ENCODE measurements at places on chromosomes 2 and 18. TPM values are rescaled to one million over a fixed set of nuclear protein-coding genes. Genes with fewer than 3 reads are reported as not detected.
A peak's percentile ranks its signal among the peaks of the same experiment; 100 is the strongest.

- H3K27me3 ChIP-seq = no peaks in the 10 kb centered on the region
- no peaks in the 10 kb centered on the region for H3K4me1 ChIP-seq
- H3K4me3 ChIP-seq = no peak overlapping the region
- no peak for DNase-seq
Measured at GRCh38 chr2:105315314-105315713, 14.2 kb downstream of the TGFBRAP1 start.

- no peaks in the 10 kb centered on the region for H3K4me1 ChIP-seq
- no peak overlapping the region for H3K27ac ChIP-seq
Measured at GRCh38 chr2:58971511-58972360, 730.6 kb upstream of the FANCL start.

- H3K4me3 ChIP-seq = no peak overlapping the region
- no peaks in the 10 kb centered on the region for H3K36me3 ChIP-seq
Measured at GRCh38 chr18:55893948-55894347, 306.0 kb upstream of the TCF4 start.

- H3K36me3 ChIP-seq = no peaks in the 10 kb centered on the region
- H3K4me1 ChIP-seq = peaks cover 3% of the 10 kb centered on the region
- DNase-seq = no peak
- no peak overlapping the region for H3K4me3 ChIP-seq
- no peaks in the 10 kb centered on the region for H3K27me3 ChIP-seq
- H3K27ac ChIP-seq = no peak overlapping the region
Measured at GRCh38 chr2:37600735-37601134, 70.7 kb downstream of the CDC42EP3 start.

DNA sequence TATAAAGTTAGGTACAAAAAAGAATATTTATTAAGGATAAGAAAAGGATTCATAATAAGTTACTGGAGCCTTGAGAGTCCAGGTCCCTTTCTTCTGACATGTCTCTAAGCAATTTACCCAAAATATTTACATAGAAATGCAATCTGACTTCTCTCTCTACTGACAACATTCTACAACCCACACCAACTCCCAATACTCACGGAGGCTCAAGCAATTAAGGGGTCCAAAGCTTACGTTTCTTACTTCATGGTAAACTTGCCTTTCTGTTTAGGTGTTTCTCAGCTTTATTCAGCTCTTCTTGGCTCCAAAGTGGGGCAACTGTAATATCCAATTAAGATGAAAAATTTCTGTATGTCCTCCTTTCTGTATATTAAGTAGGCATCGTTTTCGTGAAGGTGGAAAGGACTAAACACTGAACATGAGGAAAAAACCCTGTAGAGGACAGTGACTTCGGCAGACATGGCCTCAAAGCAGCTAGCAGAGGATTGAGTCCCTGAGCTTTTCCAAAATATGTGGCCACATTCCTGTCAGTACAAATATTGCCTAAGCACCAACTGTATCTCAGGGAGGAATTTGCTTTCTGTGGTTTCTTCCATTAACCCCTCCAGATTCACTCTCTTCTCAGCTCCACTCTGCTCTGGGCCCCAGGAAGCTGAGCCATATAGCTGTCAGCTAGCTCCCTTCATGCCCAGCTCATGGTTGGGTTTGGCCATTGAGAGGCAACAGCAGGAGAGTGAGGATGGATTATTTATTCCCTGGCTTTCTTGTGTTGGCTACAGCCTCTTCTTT is 67.9 kb upstream of the GLS start:
- H3K27me3 ChIP-seq = no peaks in the 10 kb centered on the region
- H3K4me1 ChIP-seq = no peaks in the 10 kb centered on the region
- H3K27ac ChIP-seq = no peak overlapping the region
- no peak for DNase-seq

GRCh38 chr2:107809835-107810234 is 16.9 kb upstream of the RGPD4 start:
- H3K27me3 ChIP-seq = no peaks in the 10 kb centered on the region
- no peak overlapping the region for H3K27ac ChIP-seq
- DNase-seq = no peak
- peaks cover 21% of the 10 kb centered on the region for H3K4me1 ChIP-seq
- H3K36me3 ChIP-seq = no peaks in the 10 kb centered on the region
- no peak overlapping the region for H3K4me3 ChIP-seq

GRCh38 chr2:164840458-164840929 is 1.1 kb downstream of the COBLL1 start:
- H3K4me1 ChIP-seq = peaks cover 27% of the 10 kb centered on the region
- H3K4me3 ChIP-seq = peak overlapping the region; percentile 96
- no peaks in the 10 kb centered on the region for H3K36me3 ChIP-seq
- peak; percentile 45 for DNase-seq
- peak overlapping the region; percentile 89 for H3K27ac ChIP-seq

- no peak overlapping the region for H3K27ac ChIP-seq
- H3K27me3 ChIP-seq = no peaks in the 10 kb centered on the region
- peaks cover 3% of the 10 kb centered on the region for H3K4me1 ChIP-seq
- DNase-seq = no peak
- H3K4me3 ChIP-seq = no peak overlapping the region
- H3K36me3 ChIP-seq = no peaks in the 10 kb centered on the region
Measured at GRCh38 chr18:41973983-41974382, 18.9 kb downstream of the PIK3C3 start.

DNA sequence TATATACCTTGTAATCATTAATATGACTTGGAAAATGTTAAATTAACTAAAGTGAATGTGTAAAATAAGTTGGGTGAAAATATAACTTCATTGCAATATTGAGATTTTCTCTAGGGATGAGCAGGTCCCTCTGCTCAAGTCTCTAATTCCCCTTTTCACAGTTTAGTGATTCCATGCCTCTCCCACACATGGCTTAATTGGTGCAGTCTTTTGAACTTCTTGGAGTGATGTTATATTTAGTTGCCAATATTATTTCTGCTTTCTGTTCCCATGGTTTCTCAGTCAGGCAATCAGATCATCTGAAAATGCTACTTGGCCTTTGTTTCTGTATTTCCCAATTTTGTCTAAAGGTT is 233.7 kb upstream of the SPOPL start:
- H3K4me1 ChIP-seq = no peaks in the 10 kb centered on the region
- no peaks in the 10 kb centered on the region for H3K36me3 ChIP-seq
- no peak overlapping the region for H3K27ac ChIP-seq

- H3K27ac ChIP-seq = no peak overlapping the region
- DNase-seq = no peak
- no peak overlapping the region for H3K4me3 ChIP-seq
- peaks cover 4% of the 10 kb centered on the region for H3K4me1 ChIP-seq
Measured at GRCh38 chr2:1683297-1683696, 61.0 kb downstream of the PXDN start.

- no peak overlapping the region for H3K27ac ChIP-seq
- no peaks in the 10 kb centered on the region for H3K27me3 ChIP-seq
- H3K36me3 ChIP-seq = peaks cover 1% of the 10 kb centered on the region
- H3K4me1 ChIP-seq = peaks cover 36% of the 10 kb centered on the region
Measured at GRCh38 chr2:1697601-1698000, 46.7 kb downstream of the PXDN start.

DNA sequence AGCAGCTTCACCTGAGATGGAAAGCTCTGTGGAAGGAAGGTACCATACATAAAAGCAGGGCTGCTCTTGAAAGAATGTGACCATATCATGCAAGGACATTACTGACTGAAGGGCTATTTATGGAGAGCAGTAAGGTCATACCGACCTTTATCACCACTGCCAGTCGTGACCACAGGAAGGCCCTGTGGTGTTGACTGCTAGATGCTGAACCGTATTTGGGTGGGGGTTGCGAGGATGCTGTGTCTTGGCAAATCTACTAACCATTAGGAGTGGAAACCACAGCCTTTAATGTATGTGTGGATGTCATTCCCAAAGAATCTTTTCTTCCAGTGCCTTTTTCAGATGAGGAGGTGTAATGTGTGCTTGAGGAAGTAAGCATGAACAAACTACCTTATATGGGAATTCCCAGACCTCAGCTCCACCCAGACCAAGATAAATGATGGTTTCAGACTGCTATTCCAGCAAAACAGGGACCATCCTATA is 60.8 kb downstream of the LIMS1 start:
- H3K4me3 ChIP-seq = no peak overlapping the region
- H3K36me3 ChIP-seq = no peaks in the 10 kb centered on the region
- no peak for DNase-seq
- H3K27me3 ChIP-seq = no peaks in the 10 kb centered on the region
- peak overlapping the region; percentile 17 for H3K27ac ChIP-seq
- peaks cover 39% of the 10 kb centered on the region for H3K4me1 ChIP-seq

DNA sequence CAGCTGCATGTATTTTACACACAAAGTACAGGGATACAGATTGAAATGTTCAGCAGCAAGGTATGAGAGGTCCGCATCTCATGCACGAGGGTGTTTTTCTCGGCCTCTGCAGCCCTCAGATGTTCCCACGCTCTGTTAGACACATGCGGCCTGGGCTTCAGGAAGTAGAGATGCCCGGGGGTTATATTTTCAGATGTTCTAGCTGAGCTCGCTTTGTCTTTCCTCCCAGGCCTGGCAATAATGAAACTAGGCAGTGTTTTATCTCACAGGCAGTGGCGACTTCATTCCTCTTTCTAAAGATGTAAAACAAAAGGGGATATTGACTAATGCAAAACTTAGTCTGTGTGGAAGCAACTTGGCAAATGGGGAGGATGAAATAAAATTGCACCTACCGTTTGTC is 190.7 kb downstream of the GBX2 start:
- no peak for DNase-seq
- no peaks in the 10 kb centered on the region for H3K4me1 ChIP-seq
- H3K27ac ChIP-seq = no peak overlapping the region

DNA sequence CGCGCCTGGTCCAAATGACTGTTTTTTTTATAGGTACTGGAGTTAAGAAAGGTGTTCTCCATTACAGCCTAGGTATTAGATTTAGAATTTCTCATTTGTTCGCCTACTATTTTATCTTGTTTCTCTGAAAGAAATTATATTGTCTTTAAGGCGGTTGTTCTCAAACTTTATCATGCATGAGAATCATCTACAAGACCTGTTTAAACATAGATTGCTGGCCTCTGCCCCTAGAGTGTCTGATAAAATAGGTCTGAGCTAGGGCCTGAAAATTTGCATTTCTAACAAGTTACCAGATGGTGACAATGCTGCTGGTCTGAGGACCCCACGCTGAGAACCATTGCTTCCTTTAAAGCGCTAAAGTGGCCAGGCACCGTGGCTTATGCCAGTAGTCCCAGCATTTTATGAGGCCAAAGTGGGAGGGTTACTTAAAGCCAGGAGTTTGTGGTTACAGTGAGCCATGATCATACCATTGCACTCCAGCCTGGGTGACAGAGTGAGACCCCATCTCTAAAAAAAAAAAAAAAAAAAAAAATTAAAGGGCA is 34.0 kb upstream of the RNF138 start:
- no peak for DNase-seq
- H3K36me3 ChIP-seq = no peaks in the 10 kb centered on the region
- H3K4me3 ChIP-seq = no peak overlapping the region

- peaks cover 3% of the 10 kb centered on the region for H3K4me1 ChIP-seq
Measured at GRCh38 chr2:204452464-204453023, 92.7 kb upstream of the PARD3B start.

DNA sequence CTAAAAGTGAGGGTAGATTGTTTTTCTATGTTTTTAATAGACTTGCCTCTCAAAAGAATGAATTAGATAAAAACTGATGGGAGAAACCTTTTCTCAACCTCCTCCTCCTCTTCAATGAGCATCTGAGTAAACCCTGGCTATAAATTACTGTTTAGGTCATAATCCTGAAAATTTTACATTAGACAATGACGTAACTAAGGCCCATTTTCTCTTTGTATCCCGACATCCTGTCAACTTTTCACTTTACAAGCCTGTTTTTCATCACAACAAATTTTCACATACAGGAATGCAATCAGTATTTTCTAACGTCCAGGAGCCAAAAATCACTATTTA is 1.3 kb downstream of the SPIRE1 start:
- no peaks in the 10 kb centered on the region for H3K27me3 ChIP-seq
- H3K36me3 ChIP-seq = no peaks in the 10 kb centered on the region
- no peak for DNase-seq
- peaks cover 26% of the 10 kb centered on the region for H3K4me1 ChIP-seq
- peak overlapping the region; percentile 94 for H3K27ac ChIP-seq

DNA sequence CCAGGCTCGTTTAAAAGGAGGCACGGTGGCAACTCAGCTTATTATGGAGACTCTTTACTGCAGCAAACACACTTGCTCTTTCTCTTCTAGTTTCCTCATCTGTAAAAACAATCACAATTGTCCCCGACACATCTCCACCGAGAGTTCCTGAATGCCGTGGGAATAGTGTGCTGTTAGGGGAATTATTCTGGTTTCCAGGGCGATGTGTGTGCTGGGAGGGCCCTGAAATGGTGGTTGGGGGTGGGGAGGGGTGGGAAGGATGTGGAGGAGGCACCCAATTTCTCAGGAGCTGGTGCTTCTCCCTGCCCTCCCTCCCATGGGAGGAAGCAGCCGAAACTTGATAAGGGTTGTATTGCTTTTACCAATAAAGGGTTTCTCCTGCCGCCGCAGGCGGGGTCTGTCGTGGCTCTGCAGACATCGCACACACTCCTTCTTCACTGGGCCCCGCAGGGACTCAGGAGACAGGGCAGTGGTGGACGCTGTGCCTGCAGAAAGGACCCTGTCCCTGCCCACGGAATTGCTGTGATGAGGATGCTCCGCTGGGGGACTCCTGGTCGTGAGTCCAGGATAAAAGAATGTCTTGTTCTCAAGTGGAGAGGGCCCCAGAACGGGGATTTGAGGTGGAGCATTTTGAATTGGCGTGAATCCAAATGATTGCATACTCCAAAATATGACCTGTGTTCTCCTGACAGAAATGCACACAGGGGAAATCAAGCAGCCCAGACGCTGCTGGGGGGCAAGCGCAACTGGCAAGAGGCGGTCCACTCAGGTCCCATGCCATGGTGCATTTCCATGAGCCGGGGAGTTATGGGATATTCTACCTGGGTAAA is 119.2 kb downstream of the ACKR3 start:
- no peak overlapping the region for H3K4me3 ChIP-seq
- peaks cover 29% of the 10 kb centered on the region for H3K4me1 ChIP-seq
- H3K36me3 ChIP-seq = no peaks in the 10 kb centered on the region
- DNase-seq = peak; percentile 54

GRCh38 chr2:230046491-230046890 is 22.2 kb downstream of the SLC16A14 start:
- H3K27ac ChIP-seq = no peak overlapping the region
- no peak for DNase-seq
- no peaks in the 10 kb centered on the region for H3K36me3 ChIP-seq
- no peak overlapping the region for H3K4me3 ChIP-seq
- no peaks in the 10 kb centered on the region for H3K27me3 ChIP-seq

GRCh38 chr18:22167471-22168241 is 1.7 kb upstream of the GATA6 start:
- peak overlapping the region; percentile 75 for H3K4me3 ChIP-seq
- H3K36me3 ChIP-seq = peaks cover 17% of the 10 kb centered on the region
- H3K27me3 ChIP-seq = peaks cover 56% of the 10 kb centered on the region
- peak overlapping the region; percentile 97 for H3K27ac ChIP-seq
- peaks cover 35% of the 10 kb centered on the region for H3K4me1 ChIP-seq
- DNase-seq = peak; percentile 32

GRCh38 chr2:22904126-22904684 is 480.8 kb upstream of the KLHL29 start:
- no peaks in the 10 kb centered on the region for H3K4me1 ChIP-seq
- H3K36me3 ChIP-seq = no peaks in the 10 kb centered on the region
- no peaks in the 10 kb centered on the region for H3K27me3 ChIP-seq
- peak; percentile 17 for DNase-seq
- H3K4me3 ChIP-seq = no peak overlapping the region

OTX1 gene
- total RNA-seq = not detected

UGT1A4 gene
- not detected for total RNA-seq

ATP8B1 gene
- 8.9 TPM for total RNA-seq

NR4A2 gene
- total RNA-seq = 1.2 TPM

TXNL4A gene
- 77.9 TPM for total RNA-seq

UPP2 gene
- total RNA-seq = not detected

All from heart right ventricle (tissue), 16 donors.